ENCODE measurements at places on chromosomes 6 and 20.

DNA sequence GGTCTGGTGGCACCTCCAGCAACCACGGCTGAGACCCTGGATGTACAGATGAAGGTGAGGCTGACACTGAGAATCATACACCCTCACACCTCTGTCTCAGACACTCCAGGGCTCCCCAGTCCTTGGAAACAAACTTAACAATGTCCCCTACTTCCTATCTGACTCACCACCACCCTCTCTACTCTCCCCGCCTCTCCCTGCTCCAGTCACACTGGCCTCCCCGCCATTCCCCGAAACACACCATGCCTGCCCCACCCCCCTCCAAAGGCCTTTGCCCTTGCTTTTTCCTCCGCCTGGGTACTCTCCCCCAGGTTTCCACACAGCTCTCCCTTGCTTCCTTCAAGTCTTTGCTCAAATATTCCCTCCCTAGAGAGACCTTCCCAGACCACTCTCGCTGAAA is 16.3 kb downstream of the BPI start:
- no peak for DNase-seq

GRCh38 chr6:2651536-2651935 is 99.2 kb downstream of the MYLK4 start:
- no peak for DNase-seq

- no peak for DNase-seq
Observed at GRCh38 chr20:35972462-35972861, 4.1 kb downstream of the CNBD2 start.

GRCh38 chr20:48451401-48451800 is 376.4 kb downstream of the PREX1 start:
- no peak for DNase-seq

DNA sequence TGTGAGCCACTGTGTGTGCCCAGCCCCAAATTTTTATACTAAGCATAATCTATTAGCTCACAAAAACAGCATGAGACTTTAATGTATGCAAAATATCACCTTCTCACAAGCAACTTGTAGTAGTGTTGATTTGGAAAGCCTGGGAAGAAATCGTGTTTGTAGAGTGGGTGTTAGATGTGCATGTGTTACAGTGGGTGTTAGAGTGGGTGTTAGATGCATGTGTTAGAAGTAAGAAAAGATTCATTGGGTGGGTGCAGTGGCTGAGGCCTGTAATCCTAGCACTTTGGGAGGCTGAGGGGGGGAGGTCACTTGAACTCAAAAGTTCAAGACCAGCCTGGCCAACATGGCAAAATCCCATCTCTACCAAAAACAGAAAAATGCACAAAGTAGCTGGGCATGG is 6.3 kb upstream of the SCAF8 start:
- DNase-seq: no peak

- no peak for DNase-seq
Observed at GRCh38 chr6:159842035-159842434, 42.0 kb downstream of the PNLDC1 start.

DNA sequence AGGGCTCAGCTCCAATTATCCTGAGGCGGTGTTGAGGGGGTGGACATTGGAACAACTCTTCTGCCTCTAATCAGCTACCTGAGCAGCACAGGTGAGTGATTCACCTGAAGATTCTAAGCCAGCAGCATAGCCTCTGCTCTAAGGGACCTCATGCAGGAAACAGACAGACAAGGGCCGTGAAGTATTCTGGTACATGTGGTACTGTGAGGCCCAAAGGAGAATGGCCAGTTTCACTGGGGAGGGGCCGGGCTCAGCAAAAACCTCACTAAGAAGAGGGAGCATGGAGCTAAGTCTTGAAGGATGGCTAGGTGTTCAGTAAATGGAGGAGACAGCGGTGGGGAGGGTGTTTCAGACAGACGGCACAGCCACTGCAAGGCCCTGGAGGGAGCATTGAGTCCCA is 58.5 kb upstream of the CCDC167 start:
- no peak for DNase-seq

GRCh38 chr6:18425218-18425617 is 38.1 kb downstream of the RNF144B start:
- DNase-seq: no peak

DNA sequence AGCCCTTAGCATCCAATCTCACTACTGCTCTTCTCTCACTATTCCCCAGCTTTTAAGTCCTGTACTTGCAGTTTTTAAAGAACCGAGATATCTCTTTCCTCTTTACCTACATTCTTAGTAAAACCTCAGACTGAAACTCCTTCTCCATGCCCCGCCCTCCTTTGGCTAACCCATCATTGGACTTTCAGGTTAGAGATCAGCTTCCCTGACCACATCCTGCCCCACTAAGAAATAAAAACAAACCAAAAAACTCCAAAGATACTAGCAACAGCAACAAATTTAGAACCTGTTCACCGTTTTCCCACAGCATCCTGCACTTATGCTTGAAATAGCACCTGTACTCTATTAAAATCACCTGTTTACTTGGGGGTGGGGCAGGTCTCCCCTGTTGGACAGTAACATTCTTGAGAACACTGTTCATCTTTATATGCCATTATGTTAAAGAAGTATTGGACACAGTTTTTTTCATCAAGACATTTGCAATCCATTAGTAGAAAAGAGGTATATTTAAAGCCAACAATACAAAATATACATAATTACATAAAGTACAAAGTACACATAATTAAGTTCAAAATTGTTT is 16.3 kb upstream of the SMAP1 start:
- DNase-seq: no peak

DNA sequence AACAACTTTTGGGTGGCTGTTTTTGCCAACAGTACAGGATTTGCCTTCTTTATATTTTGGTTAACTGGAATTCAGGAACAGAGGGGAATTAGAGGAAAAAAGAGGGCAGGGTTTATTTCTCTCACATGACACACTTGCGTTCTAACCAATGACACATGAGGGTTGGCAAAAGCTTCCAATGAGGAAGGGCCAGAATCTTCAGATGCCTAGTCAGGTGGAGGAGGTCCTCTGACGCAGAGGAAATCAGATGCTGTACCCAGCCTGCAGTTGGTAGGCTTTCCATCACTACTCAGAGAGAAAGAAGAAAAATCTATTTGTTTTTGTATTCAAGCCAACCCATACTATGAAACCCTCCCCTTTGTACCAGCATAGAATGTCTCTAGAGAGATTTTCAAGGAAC is 20.8 kb downstream of the TM9SF4 start:
- no peak for DNase-seq

- no peak for DNase-seq
Observed at GRCh38 chr6:79600812-79601609, 30.1 kb upstream of the SH3BGRL2 start.

DNA sequence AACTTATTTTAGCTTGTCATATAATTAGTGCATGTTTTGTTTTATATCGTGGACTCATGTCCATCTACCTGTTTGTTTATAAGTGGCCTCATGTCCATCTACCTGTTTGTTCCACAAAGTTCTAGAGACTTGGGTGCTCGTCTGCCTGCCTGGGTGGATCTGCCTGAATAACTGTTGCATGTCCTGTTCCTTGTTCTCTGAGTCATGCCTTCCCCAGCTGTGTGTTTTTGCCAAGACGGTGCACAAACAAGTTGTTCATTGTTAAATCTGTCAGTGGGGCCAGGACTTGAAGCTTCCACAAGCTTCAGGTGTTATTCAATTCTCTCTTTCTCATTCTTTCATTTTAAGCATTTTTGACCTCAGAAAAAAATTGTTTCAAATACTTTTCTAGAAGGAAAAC is 358.0 kb upstream of the CITED2 start:
- DNase-seq: no peak

- DNase-seq: no peak
Observed at GRCh38 chr6:1633366-1634021, 23.8 kb downstream of the FOXC1 start.

All from iPS DF 6.9 (cell line).